Globus pallidus (tissue), 1 donor: ENCODE measurements at places on chromosomes 1 and 21.
A peak's percentile ranks its signal among the peaks of the same experiment; 100 is the strongest.

DNA sequence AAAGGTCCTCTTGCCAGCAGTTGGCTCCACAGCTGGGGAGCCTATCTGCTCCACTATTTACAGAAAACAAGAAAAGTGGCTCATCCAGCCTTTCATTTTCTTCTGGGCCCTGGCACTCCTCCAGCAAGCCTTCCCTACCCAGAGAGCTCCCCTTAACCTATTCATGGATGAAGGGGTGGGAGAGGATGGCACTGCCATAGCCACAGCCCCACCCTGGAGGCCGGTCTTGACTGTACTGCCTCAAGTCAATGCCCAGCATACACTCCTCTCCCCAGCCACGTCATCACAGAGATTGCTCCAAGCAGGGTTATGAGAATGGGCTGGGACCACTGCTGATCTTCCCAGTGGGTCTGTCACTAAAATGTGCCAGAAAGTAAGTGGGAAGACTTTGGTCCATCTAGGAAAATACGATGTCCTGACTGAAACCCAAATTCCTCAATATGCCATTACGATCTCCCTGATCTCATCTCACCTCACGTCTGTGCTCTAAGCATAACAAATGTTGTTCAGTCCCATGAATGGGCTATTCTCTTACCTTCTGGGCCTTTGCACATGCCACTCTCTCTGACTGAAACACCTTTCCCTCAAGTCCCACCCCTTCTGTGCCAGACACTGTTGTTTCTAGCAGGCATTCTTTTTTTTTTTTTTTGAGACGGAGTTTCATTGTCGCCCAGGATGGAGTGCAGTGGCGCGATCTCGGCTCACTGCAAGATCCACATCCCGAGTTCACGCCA lies 21.4 kb upstream of the PTAFR start:
- DNase-seq: no peak

GRCh38 chr1:91833946-91834345 lies 52.0 kb downstream of the TGFBR3 start:
- no peak for DNase-seq

DNA sequence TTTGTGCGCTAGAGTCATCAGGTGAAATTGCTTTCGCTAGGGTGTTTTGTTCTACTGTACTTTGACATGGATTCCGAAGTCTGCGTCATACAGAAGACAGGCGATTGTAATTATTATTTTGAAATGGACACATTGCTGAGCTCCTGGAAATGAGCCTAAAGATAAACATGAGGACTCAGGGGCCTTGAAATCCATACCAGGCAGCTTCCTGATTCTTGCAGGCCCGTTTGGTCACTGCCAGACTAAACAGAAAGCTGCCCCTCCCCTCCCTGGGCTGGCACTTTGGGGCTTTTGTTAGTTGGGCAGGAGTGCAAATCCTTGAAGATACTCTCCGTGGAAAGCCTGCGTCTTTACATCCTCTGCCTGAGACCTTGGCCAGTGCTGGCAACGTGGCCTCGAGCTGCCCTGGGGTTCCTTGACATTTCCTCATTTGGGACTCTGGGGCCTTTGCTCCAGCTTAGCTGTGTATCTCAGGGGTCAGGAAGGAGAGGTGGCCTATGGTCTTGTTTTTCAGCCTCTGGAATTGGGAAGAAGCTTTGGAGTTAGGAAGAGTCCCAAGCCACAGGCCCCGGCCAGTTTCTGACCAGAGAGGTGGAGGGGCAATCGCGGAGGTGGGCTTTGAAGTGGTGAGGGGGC lies 26.9 kb upstream of the KCNE2 start:
- DNase-seq: no peak

DNA sequence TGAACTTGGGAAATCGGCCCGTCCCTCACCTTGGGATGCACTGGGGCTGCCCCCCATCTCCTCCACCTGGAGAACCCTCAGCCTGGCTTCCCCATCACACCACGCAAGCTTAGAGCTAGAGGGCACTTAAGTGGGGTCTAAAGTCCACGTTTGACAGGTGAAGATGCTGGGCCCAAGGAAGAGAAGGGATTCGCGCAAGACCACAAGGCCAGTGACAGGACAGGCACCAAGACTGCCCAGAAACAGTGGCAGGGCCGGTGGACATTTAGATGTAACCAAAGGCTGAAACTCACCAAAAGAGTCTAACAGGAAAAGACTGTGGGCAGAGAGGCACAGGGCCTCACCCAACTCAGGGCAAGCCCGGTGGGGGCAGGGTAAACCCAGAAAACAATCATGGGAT lies 130.8 kb upstream of the EDN2 start:
- DNase-seq: no peak

DNA sequence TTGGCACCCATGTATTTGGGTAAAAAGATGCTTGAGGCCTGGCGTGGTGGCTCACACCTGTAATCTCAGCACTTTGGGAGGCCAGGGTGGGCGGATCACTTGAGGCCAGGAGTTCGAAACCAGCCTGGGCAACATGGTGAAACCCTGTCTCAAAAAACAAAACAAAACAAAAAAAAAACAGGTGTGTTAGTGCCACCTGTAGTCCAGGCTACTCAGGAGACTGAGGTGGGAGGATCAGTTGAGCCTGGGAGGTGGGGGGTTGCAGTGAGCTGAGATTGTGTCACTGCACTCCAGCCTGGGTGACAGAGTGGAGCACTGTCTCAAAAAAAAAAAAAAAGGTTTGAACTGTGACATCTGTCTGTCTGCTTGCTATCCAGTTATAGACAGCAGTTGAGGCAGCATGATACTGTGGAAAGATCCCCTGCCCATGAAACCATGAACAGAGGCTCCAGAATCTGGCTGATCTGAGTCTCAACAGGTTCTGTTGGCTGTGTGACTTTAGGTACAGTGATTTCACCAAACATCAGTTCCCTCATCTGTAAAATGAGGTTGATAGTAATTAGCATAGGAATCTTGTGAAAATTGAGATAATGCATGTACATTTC lies 5.7 kb downstream of the DYRK1A start:
- DNase-seq: no peak

GRCh38 chr1:68963353-68963752 lies 466.5 kb upstream of the DEPDC1 start:
- no peak for DNase-seq

- DNase-seq: no peak
Measured at GRCh38 chr1:24526940-24527542, 24.4 kb downstream of the RCAN3 start.

DNA sequence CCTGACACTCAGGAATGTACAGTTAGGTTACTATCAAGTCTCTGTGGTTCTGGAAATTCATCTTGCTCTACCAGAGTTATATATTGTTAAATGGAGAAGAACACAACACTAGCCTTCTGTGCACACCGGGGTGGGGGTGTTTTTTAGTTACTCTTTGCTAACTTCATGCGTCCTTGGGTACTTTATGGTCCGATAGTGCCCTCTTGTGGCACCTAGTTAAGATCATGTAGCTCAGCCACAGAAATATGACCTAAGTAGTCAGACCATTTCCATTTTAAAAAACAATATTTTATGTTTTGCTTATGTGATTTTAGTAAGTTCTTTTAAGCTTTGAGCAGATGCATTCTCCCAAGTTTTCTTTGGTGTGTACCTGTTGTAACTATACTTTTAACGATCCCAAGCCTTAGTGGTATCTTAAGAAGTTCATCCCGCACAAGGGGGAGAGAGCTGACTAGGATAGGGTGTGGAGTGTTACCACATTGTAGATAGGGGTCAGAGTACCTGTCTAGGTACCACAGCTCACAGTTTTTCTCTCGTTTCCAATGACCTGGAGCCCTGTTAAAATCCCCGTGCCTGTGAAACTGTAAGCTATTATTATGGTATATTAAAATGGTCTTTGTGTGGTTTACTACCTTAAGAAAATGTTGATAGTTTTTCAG lies 20.6 kb upstream of the SH3D21 start:
- DNase-seq: peak; percentile 80

DNA sequence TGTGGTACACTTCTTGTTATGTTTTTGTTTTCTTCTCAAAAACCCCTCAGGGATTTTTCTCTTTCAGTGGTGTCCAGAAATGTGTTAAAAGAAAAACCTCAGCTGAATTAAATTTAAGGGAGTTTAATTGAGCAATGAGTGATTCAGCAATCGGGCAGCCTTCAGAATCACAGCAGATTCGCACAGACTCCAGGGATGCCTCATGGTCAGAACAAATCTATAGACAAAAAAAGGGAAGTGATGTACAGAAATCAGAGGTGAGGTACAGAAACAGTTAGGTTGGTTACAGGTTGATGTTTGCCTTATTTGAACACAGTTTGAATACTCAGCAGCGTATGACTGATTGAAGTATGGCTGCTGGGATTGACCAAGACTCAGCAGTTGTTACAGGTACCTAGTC lies 86.2 kb downstream of the TLR5 start:
- DNase-seq: no peak

GRCh38 chr1:27203946-27204345 lies 30.5 kb upstream of the WDTC1 start:
- no peak for DNase-seq

GRCh38 chr21:41768437-41769042 lies 1.7 kb upstream of the RIPK4 start:
- DNase-seq: no peak

DNA sequence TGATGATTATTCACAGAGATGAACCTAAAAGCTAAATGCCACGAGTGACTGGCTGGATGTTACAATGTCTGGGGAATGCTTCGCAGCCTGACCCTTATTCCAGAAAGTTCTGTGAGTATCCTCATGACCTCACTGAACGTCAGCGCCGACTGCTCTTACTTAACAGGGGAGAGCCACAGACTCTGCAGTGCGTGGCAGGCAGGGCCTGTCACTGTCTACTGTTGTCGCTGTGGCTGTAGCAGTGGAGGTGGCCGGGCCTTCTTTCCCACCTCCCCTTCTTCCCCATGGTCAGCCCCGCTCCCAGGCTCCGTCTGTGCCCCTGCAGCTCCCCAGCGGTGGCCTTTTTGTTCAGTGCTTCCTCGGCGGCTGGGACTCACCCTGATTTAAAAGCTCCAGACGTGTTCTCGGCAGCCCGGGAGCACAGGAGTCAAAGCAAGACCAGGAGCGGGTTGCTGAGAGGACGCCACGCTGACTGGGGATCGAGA lies 52.2 kb upstream of the TARBP1 start:
- DNase-seq: peak; percentile 57

DNA sequence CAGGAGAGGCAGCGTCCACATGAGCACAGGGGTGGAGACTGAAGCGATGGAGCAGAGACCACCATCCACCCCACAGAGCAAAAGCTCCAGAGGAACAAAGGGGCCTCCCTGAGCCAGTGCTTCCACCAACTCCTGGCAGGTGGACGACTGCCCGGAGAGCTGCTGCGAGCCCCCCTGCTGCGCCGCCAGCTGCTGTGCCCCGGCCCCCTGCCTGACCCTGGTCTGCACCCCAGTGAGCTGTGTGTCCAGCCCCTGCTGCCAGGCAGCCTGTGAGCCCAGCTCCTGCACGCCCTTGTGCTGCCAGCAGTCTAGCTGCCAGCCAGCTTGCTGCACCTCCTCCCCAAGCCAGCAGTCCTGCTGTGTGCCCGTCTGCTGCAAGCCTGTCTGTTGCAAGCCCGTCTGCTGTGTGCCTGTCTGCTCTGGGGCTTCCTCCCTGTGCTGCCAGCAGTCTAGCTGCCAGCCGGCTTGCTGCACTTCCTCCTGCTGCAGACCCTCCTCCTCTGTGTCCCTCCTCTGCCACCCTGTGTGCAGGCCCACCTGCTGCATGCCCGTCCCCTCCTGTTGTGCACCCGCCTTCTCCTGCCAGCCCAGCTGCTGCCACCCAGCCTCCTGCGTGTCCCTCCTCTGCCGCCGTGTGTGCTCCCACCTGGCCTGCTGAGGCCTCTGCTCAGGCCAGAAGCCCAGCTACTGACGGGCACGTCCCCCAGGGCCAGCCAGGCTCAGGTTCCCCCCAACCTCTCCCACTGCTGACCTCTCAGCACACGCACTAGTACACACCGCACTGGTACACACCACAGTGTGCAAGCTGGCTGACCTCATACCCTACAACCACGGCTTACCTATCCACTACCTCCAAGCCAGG lies 5.4 kb downstream of the KRTAP10-12 start:
- DNase-seq: no peak

GRCh38 chr1:28926629-28927265 lies 12.4 kb downstream of the EPB41 start:
- DNase-seq: peak; percentile 42

GRCh38 chr1:115086176-115086830 lies 3.0 kb downstream of the TSPAN2 start:
- no peak for DNase-seq

- DNase-seq: no peak
Measured at GRCh38 chr1:95903060-95903459, 669.0 kb downstream of the RWDD3 start.

- DNase-seq: no peak
Measured at GRCh38 chr1:18203645-18204044, 96.0 kb downstream of the IGSF21 start.

- DNase-seq: no peak
Measured at GRCh38 chr1:29975036-29975694, 738.8 kb downstream of the PTPRU start.

DNA sequence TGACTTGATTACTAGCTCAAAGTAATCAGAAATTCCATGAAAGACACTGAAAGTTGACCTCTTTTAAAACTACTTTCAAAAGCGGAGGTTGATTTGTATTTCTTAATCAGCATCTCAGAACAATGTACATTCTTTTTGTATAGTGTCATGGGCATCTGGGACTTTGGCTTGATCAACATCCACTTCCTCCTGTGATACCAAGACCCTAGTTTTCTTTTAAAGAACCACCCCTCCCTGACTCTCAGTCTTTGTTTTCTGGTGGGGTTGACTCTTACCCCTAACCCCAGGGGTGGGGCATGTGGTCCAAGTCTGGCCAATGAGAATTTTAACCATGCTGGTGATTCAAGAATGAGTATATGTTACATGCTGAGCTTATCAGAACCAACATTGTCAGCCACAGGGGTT lies 21.7 kb upstream of the IRF2BP2 start:
- no peak for DNase-seq

GRCh38 chr1:204870160-204870912 lies at the start of gene NFASC:
TSS of gene NFASC (plus strand) at chr1:204870862. CDS start at chr1:204944316, 73,454 bp downstream.
- peak; percentile 97 for DNase-seq

- no peak for DNase-seq
Measured at GRCh38 chr1:107829036-107829770, 135.8 kb downstream of the VAV3 start.

DNA sequence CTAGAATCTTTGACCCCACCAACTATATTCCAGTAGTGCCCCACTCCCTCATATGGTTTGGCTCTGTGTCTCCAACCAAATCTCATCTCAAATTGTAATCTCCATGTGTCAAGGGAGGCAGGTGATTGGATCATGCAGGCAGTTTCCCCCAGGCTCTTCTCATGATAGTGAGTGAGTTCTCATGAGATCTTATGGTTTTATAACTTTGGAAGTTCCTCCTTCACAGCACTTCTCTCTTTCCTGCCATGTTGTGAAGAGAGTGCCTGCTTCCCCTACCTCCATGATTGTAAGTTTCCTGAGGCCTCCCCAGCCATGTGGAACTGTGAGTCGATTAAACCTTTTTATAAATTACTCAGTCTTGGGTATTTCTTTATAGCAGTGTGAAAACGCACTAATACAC lies 7.7 kb upstream of the SAMD13 start:
- DNase-seq: no peak
